Right lobe of liver (tissue), 6 donors: ENCODE measurements at places on chromosomes 2 and 18. TPM values are rescaled to one million over a fixed set of nuclear protein-coding genes. Genes with fewer than 3 reads are reported as not detected.

GRCh38 chr2:219081096-219081495 lies 20.4 kb upstream of the IHH start:
- no peaks in the 10 kb centered on the region for H3K4me1 ChIP-seq
- no peaks in the 10 kb centered on the region for H3K36me3 ChIP-seq
- H3K27me3 ChIP-seq = no peaks in the 10 kb centered on the region
- DNase-seq = no peak

GRCh38 chr18:32319084-32319483 lies 129.2 kb downstream of the MEP1B start:
- no peaks in the 10 kb centered on the region for H3K4me1 ChIP-seq
- no peak overlapping the region for H3K27ac ChIP-seq
- no peaks in the 10 kb centered on the region for H3K36me3 ChIP-seq

DNA sequence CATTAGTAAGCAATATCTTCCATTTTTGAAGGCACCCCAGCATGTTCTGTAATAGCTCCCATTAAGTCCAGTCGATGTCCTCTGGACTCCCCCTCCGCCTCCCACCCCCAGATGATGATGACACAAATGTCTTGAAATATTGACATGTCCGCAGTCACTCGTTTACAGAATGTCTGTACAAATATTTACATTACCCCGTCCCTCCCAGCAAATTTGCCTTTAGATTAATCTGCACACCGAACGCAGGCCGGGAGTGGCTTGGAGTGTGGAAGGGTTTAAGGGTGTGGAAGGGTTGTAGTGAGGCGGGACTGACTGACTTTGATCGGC lies 853 bp upstream of the OSBPL6 start:
- H3K36me3 ChIP-seq = no peaks in the 10 kb centered on the region
- DNase-seq = peak; percentile 41
- peak overlapping the region; percentile 63 for H3K4me3 ChIP-seq
- H3K4me1 ChIP-seq = peaks cover 9% of the 10 kb centered on the region
- peak overlapping the region; percentile 97 for H3K27ac ChIP-seq
- H3K27me3 ChIP-seq = no peaks in the 10 kb centered on the region

- H3K36me3 ChIP-seq = no peaks in the 10 kb centered on the region
- no peak overlapping the region for H3K4me3 ChIP-seq
- no peak for DNase-seq
- H3K27ac ChIP-seq = no peak overlapping the region
- H3K27me3 ChIP-seq = no peaks in the 10 kb centered on the region
Measured at GRCh38 chr18:45275367-45276113, 339.7 kb upstream of the SLC14A2 start.

DNA sequence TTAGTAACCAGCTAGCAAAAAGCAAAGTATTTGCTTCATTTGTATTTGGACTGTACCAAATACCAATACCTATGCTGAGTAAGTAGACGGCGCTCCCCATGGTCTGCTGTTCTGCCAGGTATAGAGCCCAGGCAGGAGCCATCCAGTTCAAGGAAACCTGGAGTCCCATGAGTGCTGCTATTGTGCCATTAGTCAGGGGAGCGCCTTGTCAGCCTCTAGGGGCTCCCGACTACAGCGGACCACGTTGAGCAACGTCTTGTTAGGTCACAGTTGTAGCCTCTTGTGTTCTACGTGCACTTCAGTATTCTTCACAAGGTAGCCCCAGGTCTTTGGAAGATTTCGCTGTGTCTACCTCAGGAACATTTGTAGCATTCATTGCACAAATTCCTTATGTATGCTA lies 21.6 kb upstream of the SLC9A2 start:
- H3K4me3 ChIP-seq = no peak overlapping the region
- no peaks in the 10 kb centered on the region for H3K27me3 ChIP-seq
- DNase-seq = no peak
- H3K4me1 ChIP-seq = no peaks in the 10 kb centered on the region
- H3K27ac ChIP-seq = no peak overlapping the region

- H3K27ac ChIP-seq = no peak overlapping the region
- no peaks in the 10 kb centered on the region for H3K27me3 ChIP-seq
- no peak overlapping the region for H3K4me3 ChIP-seq
Measured at GRCh38 chr18:44325903-44326635, 354.6 kb upstream of the SETBP1 start.

DNA sequence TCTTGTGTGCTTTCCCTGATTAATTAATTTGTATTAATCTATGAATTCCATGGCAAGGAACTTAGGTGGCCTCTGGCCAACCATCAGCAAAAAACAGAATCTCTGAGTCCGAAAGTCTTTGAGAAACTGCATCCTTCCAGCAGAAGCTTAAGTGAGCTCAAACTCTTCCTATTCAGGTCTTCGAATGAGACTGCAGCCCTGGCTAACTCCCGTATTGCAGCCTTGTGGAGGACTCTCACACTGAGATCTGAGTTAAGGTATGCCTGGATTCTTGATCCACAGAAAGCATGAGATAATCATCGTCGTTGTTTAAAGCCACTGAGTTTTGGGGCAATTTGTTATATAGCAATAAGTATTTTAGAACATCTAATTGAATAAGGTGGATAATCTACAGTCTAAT lies 1143.9 kb upstream of the NXPH2 start:
- no peaks in the 10 kb centered on the region for H3K36me3 ChIP-seq
- H3K4me1 ChIP-seq = no peaks in the 10 kb centered on the region
- H3K27me3 ChIP-seq = no peaks in the 10 kb centered on the region
- DNase-seq = no peak
- no peak overlapping the region for H3K4me3 ChIP-seq

DNA sequence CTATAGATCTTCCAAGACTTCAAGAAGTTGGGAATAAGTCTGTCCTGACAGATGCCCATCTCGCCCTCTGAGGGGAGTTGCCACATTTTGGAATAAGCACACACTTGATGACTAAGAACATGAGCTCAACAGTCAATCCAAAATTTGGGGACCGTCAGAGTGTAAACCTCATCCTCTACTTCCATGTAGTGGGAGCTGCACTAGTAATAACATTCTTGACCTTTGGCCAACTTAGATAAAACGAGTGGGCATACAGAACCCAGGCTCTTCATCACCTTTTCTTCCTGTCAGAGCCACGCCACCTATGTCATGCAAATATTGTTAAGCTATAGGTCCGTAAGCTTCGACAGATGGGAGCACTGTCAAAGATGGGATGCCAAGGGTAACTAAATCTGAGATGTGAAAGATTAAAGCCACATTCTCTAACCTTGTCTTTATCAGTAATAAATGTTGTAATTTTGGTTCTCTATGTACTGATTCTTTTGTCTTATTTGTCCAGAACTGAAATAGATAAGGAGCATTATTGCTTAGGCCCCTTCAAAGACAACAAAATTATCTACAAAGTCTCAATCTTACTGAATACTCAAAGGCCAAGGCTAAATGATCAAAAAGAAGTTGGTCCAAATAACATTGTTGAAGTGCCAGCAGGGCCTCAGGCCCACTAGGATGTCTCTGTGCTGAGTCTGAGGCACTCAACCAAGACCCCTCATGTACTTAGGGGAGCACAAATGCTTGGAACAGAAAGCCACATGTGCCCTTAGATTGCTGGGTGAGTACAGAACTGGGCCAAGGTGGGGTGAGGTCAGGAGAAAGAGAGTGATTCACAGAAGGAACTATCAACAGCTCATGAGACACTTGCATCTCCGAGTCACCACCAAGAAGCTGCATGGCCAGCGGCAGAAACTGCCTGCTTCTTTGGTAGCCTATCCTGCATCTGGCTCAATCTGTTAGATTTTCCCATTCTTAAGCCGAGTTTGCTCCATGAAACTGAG lies 15.0 kb downstream of the CDH2 start:
- no peak overlapping the region for H3K27ac ChIP-seq
- H3K36me3 ChIP-seq = no peaks in the 10 kb centered on the region
- H3K4me1 ChIP-seq = peaks cover 5% of the 10 kb centered on the region
- no peak for DNase-seq
- H3K4me3 ChIP-seq = no peak overlapping the region
- H3K27me3 ChIP-seq = no peaks in the 10 kb centered on the region

- no peak for DNase-seq
- H3K27ac ChIP-seq = no peak overlapping the region
- no peaks in the 10 kb centered on the region for H3K36me3 ChIP-seq
- no peak overlapping the region for H3K4me3 ChIP-seq
- H3K4me1 ChIP-seq = no peaks in the 10 kb centered on the region
Measured at GRCh38 chr2:48749291-48750127, 6.0 kb downstream of the LHCGR start.

- no peak overlapping the region for H3K27ac ChIP-seq
- H3K27me3 ChIP-seq = peaks cover 18% of the 10 kb centered on the region
- H3K4me1 ChIP-seq = no peaks in the 10 kb centered on the region
- H3K36me3 ChIP-seq = no peaks in the 10 kb centered on the region
Measured at GRCh38 chr18:46754661-46755292, 2.1 kb downstream of the ST8SIA5 start.

GRCh38 chr2:29073933-29074332 lies 390 bp downstream of the PCARE start:
- H3K27me3 ChIP-seq = no peaks in the 10 kb centered on the region

- no peak for DNase-seq
- no peaks in the 10 kb centered on the region for H3K4me1 ChIP-seq
- H3K27ac ChIP-seq = no peak overlapping the region
- H3K4me3 ChIP-seq = no peak overlapping the region
- no peaks in the 10 kb centered on the region for H3K27me3 ChIP-seq
Measured at GRCh38 chr2:167703441-167703840, 544.0 kb downstream of the STK39 start.

DNA sequence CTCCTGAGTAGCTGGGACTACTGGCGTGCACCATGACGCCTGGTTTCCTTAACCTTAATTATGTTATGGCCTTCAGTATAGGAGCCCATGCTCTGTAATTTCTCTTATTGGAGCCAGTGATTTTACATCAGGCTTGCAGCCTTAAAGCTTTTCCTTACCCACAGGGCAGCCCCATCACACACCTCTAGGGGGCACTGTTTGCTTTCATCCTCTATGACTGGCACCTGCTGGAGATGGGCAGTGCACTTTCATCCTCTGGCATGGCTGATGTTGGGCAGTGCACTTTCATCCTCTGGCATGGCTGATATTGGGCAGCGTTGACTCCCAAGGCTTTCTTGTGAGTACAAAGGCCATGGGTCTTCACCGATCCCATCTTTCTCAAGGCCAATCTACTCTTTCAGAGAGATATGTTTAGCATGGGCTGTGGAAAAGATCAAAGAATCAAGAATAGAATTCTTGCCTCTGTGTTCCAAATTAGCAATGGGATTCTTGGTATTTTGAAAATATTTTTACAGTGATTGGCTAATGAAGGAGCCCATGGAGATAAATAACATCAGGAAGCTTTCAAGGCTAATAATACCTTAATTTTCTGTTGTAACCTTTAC lies 80.7 kb upstream of the MEX3C start:
- H3K27ac ChIP-seq = no peak overlapping the region
- H3K4me1 ChIP-seq = no peaks in the 10 kb centered on the region
- DNase-seq = peak; percentile 60
- no peak overlapping the region for H3K4me3 ChIP-seq
- H3K36me3 ChIP-seq = no peaks in the 10 kb centered on the region

GRCh38 chr2:239143858-239144712 lies 256.7 kb downstream of the HDAC4 start:
- H3K27me3 ChIP-seq = no peaks in the 10 kb centered on the region
- peaks cover 7% of the 10 kb centered on the region for H3K36me3 ChIP-seq
- no peak overlapping the region for H3K27ac ChIP-seq
- no peak overlapping the region for H3K4me3 ChIP-seq
- H3K4me1 ChIP-seq = no peaks in the 10 kb centered on the region
- DNase-seq = no peak

DNA sequence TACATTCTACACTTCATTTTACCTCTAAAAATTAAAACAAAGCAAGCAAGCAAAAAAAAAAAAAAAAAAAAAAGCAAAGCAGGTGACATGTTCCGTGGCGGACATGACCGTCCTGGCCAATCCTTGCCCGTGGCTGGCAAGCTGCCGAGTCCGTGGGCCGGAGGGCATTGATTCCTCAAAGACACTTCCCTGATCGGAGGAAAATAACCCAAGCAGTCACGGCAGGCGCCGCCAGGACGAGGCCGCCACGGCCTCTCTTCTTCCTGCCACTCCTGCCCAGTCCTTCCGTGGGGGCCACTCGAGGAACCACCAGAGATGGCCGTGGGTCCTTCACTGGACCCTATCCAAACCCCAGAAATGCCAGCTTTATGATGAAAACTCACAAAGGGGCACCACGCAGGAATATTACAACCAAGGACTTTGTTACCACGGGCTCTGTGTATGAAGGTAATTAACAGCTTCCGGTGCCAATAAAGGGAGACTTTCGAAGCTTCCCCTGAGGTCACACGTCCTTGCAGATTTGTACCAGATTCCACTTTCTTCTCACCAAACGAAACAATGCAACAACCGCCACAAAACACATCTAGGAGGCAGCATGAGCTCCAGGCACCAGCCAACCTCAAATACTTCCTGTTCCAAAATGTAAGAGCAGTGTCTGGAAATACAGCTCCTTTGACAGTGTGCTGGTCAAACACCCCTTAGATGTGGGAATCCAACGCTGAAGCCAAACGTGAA lies 170.3 kb downstream of the HDAC4 start:
- no peak overlapping the region for H3K27ac ChIP-seq
- H3K36me3 ChIP-seq = no peaks in the 10 kb centered on the region
- DNase-seq = peak; percentile 55
- H3K4me1 ChIP-seq = peaks cover 20% of the 10 kb centered on the region

DNA sequence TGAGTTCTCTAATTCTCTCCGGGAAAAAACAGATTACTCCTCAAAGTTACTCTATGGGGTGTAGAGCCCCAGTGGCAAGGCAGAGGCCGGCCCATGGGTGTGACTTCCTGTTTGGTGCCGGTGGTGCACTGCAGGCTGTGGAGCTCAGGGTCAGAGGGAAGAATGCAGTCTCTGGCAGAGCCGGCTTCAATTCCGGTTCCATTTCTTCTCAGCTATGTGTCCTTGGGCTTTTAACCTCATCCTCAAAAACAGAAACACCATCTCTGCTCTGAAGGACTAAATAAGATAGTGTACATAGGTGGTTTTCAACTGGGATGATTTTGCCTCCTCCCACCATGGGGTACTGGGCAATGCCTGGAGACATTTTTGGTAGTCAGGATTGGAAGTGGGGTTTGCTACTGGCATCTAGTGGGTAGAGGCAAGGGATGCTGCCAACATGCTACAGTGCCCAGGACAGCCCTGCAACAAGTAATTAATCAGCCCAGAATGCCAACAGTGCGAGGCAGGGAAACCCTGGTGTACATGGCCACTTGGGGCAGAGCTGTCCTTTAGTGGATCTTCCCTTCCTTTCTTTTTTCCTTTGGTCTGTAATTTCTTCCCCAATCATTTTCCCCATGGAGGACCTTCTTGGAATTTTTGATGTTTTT lies 81.2 kb downstream of the INSIG2 start:
- DNase-seq = no peak
- no peak overlapping the region for H3K27ac ChIP-seq
- H3K4me3 ChIP-seq = no peak overlapping the region
- no peaks in the 10 kb centered on the region for H3K27me3 ChIP-seq
- H3K4me1 ChIP-seq = peaks cover 18% of the 10 kb centered on the region

- no peak for DNase-seq
- H3K4me3 ChIP-seq = no peak overlapping the region
- H3K27me3 ChIP-seq = no peaks in the 10 kb centered on the region
- no peaks in the 10 kb centered on the region for H3K36me3 ChIP-seq
Measured at GRCh38 chr2:181106229-181106628, 125.8 kb downstream of the UBE2E3 start.

GRCh38 chr2:24399434-24400206 lies 39.3 kb upstream of the ITSN2 start:
- H3K27ac ChIP-seq = no peak overlapping the region
- no peak for DNase-seq
- no peak overlapping the region for H3K4me3 ChIP-seq
- H3K4me1 ChIP-seq = no peaks in the 10 kb centered on the region

SERPINB5 gene
- not detected for total RNA-seq

THOC1 gene
- 13.3 TPM for total RNA-seq

GPR39 gene
- total RNA-seq = 9.1 TPM

UGT1A3 gene
- 13.1 TPM for total RNA-seq

C2orf92 gene
- total RNA-seq = 2.0 TPM

SEMA4C gene
- total RNA-seq = 14.0 TPM

OSR1 gene
- 0.11 TPM for total RNA-seq
